ENCODE measurements at places on chromosomes 13 and 19. TPM values are rescaled to one million over a fixed set of nuclear protein-coding genes. Genes with fewer than 3 reads are reported as not detected.

The LGALS7B gene
- total RNA-seq, result 0.90 TPM

The ZNF112 gene
- total RNA-seq, result 4.2 TPM

The ZNF701 gene
- 23.7 TPM for total RNA-seq

The SIGLEC8 gene
- total RNA-seq, result not detected

The MEIOSIN gene
- total RNA-seq, result 0.07 TPM

- peak; percentile 92 for DNase-seq
Observed at GRCh38 chr19:17282488-17283125, 906 bp downstream of the ANKLE1 start.

- DNase-seq, result no peak
Observed at GRCh38 chr19:47284324-47284899, 9.7 kb downstream of the INAFM1 start.

- no peak for DNase-seq
Observed at GRCh38 chr19:35718345-35719041, 690 bp downstream of the KMT2B start.

GRCh38 chr13:94115054-94115453, 364.4 kb downstream of the DCT start:
- DNase-seq, result no peak

DNA sequence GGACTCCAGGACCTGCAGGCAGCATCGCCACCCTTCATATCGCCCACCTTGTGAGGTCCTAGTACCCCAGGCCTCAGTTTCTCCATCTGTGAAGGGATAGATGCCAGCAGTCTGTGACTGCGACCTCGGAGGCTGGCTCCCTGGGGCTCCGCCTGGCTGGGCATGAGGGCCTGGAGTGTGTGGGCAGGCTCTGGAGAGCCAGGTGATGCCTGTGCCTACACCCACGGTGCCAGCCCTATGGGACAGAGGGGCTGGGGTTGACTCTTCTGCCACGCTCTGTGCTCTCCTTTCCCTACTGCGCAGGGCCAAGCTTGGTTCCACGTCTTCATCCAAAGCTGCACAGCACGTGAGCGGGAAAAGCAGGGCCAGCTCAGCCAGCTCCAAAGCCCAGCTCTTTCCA, 26.0 kb upstream of the NFIC start:
- DNase-seq, result no peak

DNA sequence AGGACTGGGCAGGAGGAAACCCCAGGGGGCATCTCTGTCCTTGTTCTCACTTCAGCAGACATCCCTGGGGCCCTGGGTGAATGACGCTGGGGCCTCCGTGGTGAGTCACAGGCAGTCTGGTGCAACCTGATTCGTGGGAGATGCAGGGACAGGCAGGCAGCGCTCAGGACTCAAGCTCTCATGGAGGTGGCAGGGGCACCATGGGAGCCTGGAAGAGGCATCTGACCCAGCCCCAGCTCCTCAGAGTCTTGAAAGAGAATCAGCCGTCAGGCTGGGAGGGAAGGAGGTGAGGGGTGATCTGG, 14.0 kb upstream of the PTOV1 start:
- no peak for DNase-seq

DNA sequence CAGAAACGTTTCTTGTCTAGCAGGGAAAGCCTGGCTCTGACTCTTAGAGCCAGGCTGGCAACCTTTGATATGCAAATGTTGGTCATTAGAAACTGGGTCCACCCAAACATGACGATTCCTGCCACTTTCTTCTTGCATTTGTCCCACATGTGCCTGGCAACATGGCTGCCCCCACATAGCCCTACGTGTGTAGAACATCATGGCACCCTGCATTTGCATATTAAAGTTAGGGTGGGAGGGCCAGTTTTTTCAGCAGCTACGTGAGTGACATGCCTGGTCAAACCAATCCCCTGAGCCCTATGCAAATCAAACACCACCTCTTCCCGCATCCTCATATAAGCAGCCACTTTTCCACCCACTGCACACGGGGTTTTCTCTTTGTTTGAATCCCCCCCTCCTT, 95.0 kb downstream of the LIG4 start:
- peak; percentile 36 for DNase-seq

DNA sequence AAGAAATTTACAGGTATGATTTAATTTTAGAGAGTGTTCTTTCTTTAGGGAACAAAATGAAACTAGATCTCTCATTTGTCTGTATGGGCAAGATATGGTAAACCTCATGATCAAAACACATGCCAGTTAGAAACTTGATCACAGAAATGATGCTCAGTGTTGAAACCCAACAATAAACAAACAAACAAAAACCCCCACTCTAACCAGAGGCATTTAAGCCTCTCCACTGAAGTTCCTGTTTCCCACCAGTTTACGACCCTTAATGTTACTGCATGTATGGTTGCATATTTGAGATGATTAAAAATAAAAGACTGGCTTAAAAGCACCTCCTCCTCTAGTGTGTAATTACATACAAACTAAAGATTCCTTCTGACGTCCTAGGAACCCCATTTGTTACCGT, 293.3 kb upstream of the MAB21L1 start:
- DNase-seq, result no peak

- DNase-seq, result no peak
Observed at GRCh38 chr19:20279516-20279915, 112.5 kb downstream of the ZNF486 start.

- DNase-seq, result no peak
Observed at GRCh38 chr19:49390929-49391359, 2.9 kb downstream of the KASH5 start.

DNA sequence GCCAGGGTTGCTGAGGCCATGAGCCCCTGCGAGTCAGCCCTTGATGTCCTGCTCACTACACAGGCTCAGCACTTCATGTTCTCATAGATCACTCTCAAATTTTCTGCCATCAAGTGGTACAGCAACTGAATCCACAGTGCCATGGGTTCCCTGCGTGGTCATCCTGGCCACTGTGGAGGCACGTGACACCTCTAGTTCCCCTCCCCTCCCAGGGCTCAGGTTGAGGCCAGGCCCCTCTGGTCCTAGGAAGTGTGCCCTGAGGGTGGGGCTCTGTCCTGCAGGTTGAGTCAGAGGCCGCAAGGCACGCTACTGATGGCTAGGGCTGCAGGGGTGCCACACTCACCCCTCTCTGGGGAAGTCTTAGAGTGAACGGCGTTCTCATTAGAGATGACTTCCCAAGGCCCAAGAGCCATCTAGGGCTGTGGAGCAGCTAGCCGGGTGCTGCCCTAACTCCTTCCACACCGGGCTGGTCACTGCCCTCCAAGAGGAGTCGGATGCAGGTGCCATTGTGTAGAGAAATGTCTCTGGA, 39.8 kb upstream of the TPM4 start:
- no peak for DNase-seq

Measured in H9 (cell line).